Stimulated activated CD8-positive, alpha-beta memory T cell treated with anti-CD3 and anti-CD28 coated beads, Interleukin-2, amount 100 ng/mL, for 1 hour (primary cell): ENCODE measurements at places on chromosomes 2 and 18.

DNA sequence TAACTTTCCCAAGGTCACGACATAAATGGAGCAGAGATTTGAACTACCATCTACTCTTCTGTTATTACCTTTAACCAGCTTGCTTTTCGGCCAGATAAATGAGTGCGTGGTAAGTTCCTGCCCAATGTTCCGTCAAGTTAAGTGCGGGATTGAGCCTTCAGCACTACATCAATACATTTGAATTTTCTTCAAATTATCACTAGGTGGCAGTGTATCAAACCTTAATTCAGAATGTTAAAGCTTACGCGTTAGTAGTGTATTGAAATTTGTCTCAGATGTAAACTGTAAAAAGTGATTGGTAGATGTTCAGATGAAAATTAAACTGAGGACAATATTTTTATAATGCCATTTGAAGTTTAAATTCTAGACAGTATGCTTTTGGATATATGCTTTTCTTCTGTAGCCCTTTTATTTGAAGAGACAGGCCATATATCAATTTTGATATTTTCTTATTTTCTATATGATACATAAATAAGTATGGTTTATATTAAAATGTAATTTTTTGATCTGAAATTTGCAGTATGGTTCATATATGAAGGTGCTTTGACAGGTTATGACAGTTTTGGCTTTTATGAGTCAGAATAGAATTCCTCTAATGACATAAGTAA lies 681.3 kb downstream of the ADCYAP1 start:
- DNase-seq: no peak

DNA sequence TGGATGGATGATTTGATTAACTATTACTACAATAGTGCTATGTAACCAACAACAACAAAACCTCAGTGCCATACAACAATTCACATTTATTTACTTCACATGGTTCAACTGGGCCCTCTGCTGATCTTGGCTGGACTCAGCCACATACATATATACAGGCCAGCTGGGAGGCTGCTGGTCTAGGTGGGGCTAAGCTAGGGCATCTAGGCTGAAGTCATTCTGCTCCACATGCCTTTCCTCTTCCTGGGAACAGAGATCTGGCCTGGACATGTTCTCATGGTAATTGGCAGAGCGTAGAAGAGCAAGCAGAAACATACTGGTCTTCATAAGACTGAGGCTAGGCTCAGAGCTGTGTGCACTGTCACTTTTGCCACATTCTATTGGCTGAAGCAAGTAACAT lies 102.8 kb upstream of the RNF152 start:
- DNase-seq: no peak

DNA sequence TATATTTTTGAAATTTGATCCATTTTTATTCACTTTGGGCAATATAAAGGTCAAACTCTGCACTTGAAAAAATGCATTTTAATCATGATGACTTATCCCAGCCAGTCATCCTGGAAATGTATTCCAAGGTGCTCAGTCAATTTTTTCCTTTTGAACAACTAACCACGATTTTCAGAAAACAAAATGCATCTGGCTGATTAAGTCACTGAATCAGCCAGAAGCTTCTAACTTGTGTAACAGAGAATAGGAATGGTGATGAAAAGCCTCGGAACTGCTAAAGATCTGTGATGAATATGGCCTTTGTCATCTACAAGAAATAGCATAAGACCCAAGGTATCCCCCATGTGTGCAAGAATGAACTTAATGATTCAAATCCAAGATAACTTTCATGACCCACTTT lies 572.7 kb downstream of the EPHA4 start:
- no peak for DNase-seq

- no peak for DNase-seq
Observed at GRCh38 chr2:66782780-66783361, 347.9 kb downstream of the MEIS1 start.

DNA sequence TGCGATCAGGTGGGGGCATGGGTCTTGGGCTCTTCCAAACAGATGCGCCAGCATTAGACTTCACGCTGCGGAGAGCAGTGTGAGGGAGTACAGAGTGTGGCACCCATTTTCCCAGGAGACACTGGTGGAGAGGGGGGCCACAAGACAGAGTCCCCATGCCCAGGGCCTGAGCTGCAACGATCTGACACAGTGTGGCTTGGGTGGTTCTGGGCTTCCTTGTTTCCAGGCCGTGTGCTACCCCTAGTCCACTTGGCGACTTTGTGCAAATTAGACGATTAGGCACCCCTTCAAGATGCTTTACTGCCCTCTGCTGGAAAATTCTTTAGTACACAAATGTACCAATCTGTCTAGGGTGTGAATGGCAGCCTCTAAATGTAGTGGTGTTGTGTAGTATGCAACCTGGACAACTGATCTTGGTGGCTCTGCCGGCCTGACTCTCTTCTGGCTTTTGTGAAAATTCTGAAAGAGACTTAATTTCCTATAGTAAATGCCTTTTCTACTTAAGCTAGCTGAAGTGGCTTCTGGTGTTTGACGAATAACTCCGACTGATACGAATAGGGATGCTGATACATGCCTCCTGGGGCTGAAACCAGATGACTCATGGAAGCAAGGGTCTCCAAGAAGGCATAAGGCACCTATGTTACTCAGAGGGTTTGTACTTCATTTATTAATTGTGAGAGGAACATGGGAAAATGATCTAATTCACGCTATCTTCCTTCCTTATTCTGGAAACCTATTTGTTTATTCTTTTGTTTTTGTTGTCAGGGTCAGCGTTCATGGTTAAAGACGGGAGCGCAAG lies 92.3 kb upstream of the SMAD2 start:
- DNase-seq: no peak

DNA sequence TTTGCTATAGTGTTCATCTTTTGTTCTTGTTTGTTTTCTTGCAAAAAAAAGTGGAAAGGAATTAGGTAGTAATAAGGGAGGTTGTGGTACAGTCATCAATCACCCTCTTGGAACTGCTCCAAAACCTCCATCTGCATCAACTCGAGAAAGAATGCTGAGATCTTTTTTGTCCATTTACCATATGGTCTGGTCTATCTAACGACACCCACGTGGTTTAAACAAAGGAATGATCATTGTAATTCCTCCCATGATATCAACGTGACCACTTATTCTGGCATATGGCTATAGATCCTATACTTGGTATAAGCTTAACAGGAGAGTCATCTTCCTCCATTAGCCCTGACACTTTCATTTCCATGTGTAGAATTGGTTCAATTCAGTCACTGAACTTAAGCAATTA lies 1025.3 kb upstream of the NXPH2 start:
- DNase-seq: no peak
